ENCODE measurements at places on chromosomes 1 and 21. TPM values are rescaled to one million over a fixed set of nuclear protein-coding genes. Genes with fewer than 3 reads are reported as not detected.

Gene HEYL
- total RNA-seq = 0.57 TPM

Gene MYOG
- total RNA-seq = not detected

Gene RHOC
- total RNA-seq = 572 TPM

Gene ZNF683
- total RNA-seq = not detected

Gene DISP3
- total RNA-seq = not detected

Gene CSRP1
- total RNA-seq = 564 TPM
